Activated naive CD4-positive, alpha-beta T cell treated with Interleukin-2 at 50 U/mL for 16 hours (primary cell): ENCODE measurements at places on chromosomes 12 and 14.
A peak's percentile ranks its signal among the peaks of the same experiment; 100 is the strongest.

- DNase-seq: no peak
Observed at GRCh38 chr14:81396113-81396512, 4.0 kb downstream of the STON2 start.

GRCh38 chr14:76761960-76762410 lies 717 bp downstream of the VASH1 start:
- DNase-seq: no peak

DNA sequence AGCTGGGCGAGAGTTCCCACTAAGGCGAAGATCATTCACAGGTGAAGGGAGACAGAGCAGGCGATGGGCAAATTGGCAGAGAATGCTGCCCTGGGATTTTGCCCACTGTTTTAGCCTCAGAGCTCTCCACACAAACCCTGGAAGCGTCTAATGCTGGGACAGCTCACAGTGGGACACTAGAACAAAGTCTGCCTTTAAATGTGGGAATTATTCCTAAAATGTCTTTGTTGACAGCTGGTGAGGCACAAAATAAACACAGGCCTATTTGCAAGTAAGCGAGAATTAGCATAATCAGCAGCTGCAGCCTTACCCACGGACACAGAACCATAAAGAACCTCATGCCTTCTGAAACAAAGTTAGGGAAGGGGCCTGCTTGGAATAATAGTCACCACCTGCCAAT lies 824.5 kb downstream of the AACS start:
- DNase-seq: no peak

- no peak for DNase-seq
Observed at GRCh38 chr12:10466311-10466710, 13.1 kb upstream of the KLRC1 start.

GRCh38 chr12:32894566-32894965 lies 2.0 kb downstream of the PKP2 start:
- DNase-seq: no peak

DNA sequence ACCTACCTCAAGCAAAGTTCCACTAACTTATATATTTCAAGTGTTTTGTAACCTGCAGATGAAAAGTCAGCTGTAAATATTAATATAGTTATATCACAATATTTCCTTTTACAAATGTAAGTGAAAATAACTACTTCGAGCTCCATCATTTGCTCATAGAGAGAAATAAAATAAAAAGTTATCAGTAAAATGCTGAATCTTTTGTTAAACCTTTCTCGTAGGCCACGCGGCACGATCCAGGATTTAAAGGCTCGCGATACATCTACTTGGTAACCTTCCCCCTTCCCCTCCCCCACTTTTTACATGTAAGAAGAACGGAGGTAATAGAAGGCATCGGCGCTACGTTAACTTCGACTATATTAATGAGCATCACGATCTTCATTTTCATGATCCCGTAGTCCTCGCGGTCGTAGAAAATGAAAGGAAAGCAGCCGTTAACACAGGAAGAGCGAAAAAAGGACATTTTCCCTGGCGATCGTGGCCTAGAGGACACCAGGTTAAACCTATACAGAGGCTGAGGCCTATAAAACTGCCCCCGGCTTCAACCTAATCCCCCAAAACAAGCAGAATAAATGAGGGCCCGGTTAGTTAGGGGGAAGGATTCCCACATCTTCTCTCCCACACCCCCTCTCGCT lies 508 bp downstream of the HNRNPC start:
- peak; percentile 34 for DNase-seq

DNA sequence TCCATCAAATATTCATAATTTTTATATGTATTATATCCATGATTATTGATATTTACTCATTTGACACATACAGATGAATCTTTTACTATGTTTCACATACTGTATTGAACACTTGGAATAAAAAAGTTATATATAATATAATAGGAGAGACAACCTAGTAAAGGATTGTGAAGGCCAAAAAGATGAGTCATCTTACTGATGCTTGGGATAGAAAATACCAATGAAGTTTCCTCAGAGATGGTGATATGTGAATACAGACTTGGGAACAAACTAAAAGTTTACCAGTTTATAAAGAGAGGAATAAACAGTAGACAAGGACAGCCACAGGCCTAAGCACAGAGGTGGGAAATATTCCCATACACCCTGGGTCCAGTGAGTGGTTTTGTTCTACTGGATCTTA lies 743.9 kb upstream of the FLRT2 start:
- DNase-seq: no peak

DNA sequence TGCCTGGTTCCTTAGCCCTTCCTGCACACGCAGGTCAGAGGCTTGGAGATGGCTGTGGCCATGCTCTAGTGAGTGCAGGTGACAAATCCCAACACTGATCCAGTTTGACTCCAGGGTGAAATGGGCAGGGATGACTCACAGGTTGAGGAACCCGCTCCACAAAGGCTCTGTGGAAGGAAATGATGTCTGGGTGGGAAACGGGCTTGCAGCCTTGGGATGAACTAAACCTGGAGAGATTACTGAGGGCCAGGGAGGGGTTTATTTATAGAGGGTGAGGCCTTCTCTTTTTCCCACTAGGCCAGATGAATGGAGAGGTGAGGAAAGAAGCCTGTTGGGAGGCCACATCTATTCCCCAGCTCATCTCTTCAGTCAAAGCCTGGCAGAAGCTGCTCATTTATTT lies 29.3 kb upstream of the EMP1 start:
- DNase-seq: no peak

GRCh38 chr14:99524804-99525698 lies 43.8 kb downstream of the CCNK start:
- no peak for DNase-seq

- DNase-seq: no peak
Observed at GRCh38 chr12:87136330-87136976, 880.3 kb upstream of the MGAT4C start.

DNA sequence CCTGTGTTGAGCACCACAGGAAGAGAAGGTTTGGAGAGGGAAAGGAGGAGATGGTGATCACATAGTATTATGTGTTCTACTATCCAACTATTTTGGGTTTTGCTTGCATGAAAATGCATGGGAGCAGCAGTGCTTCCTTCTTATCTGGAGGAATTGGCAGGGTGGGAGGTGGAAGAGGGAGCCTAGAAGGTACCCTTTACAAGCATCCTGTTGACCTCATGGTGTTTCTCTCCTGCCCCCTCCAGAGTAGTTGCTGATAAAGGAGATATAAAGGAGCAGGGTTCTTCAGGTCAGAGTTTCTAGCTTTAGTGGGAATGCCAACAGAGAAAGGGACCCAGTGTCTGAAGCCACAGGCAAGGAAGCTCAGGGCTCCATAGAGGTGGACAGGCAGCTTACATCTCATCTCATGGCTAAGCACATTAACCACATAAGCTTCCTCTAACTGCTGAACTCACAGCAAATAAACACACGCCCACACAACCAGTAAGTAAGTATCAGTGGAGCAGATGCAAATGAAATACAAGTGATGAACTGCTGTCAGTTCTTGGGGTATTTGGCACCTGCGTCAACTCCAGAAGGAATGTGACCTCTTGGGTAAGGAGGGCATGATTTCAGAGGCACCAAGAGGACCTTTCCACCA lies 174.2 kb upstream of the SLC38A2 start:
- no peak for DNase-seq

GRCh38 chr12:116931665-116932064 lies 20.9 kb downstream of the FBXW8 start:
- no peak for DNase-seq

DNA sequence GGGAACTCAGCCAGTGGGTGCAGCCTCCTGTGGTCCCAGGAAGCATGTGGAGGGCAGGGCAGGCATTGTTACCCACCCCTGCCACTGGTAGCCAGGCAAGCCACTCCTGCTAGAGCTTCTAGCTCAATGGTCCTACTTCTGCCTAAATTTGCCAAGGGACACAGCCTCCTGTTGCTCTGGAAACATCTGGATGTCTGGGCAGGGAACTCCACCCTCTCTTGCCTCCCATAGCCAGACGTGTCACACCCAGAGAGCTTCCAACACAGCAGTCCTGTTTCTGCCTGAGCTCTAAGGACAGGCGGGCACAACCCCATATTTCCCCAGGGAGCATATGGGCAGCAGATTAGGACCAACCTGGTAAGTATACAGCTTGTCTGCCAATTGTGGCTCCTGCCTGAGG lies 350.2 kb downstream of the GLT1D1 start:
- no peak for DNase-seq

GRCh38 chr12:29944269-29945000 lies 160.7 kb upstream of the TMTC1 start:
- DNase-seq: no peak

- DNase-seq: no peak
Observed at GRCh38 chr12:84730561-84731162, 181.9 kb downstream of the SLC6A15 start.

GRCh38 chr14:58782011-58782410 lies 144.2 kb downstream of the DACT1 start:
- DNase-seq: no peak

DNA sequence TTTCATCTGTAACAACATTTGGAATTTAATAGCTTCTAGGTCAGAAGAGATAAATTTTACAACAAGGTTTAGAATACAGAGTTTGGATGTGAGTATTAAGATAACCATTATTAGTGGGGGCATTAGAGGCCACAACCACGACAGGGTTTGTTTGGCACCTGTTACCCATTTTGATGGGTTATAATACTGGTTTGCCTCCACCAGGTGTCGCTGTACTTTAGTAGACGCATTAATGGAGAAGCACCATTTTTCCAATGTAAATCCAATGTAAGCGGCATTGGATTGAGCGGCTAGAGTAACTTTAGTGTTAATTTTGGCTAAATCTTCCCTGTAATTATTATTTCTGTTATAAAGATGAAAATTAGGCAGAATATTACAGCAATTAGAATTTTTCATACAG lies 136.2 kb downstream of the SLCO1B3 start:
- peak; percentile 2 for DNase-seq

GRCh38 chr14:59435987-59436386 lies 29.2 kb downstream of the GPR135 start:
- DNase-seq: no peak

DNA sequence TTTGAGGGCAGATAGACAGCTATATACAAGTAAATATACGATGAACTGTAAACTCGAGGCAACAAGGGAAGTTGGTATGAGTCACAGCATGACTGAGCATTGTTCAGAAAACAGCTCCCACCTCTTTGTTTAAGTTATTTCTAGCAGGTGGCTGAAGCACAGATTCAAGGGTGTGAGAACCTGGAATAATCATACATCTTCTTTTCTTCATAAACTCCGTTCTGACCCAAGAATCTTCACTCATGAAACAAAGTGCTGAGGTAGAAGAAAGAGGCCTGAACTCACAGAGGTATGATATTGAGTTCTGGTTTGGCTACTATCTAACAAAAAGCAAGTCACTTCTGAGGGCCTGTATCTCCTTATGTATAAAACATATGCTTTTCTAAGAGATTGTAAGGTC lies 364.1 kb upstream of the KITLG start:
- DNase-seq: no peak

- no peak for DNase-seq
Observed at GRCh38 chr12:77510985-77511384, 319.7 kb upstream of the NAV3 start.

DNA sequence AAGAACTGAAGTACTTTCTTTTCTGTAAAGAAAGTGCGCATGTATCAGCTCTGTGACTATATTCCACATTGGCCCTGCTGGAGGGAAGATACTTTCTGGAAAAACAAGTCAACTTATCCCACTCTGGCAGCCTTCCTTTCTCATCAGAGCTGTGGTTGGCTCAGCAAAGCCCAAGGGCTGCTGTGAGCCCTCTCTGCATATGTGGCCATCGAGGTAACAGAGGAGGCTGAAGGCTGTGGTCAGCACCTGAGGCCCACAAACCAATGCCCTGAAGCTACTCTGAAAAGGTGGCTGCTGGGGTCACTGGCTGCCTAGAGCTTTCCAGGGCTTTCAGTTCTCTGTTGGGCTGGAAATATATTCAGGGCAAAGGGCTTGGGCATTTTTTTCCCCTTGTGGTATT lies 70.8 kb upstream of the IGF1 start:
- no peak for DNase-seq

DNA sequence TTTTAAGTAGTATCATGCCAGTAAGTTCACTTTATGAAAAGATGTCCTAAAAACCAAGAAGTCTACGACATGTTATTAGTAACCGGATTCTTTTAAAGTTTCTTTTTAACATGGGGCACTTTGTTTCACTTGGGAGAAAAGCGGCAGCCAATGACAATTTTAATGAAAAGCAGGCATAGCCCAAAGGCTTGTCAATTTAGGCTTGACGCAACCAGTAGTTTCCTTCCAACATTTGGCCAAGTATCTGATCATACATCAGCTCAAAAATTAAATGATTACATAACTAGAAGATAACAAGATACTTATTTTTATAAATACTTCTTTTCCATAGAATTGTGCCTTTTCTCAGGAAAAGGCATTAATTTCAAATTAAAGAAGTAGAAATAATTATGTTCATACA lies 112.8 kb downstream of the TXNDC16 start:
- no peak for DNase-seq

GRCh38 chr12:89698607-89699006 lies 10.0 kb downstream of the ATP2B1 start:
- no peak for DNase-seq

DNA sequence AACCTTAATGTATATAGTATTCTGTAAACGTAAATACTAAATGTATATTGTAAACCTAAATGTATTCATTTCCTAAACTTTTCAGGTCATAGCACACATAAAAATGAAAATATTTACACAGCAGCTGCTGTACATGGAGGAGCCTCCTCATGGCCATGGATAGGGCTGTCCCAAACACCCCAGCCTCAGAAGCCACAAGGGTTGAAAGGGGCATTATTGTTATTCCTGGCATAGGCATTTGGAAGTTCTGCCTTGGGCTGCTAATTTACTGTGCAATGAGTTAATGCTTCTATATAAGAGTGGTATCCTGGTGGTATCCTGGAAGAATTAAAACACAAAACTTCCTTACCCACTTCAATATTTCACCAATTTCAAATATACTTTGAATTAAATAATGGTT lies 159.4 kb downstream of the SLC5A8 start:
- DNase-seq: no peak

DNA sequence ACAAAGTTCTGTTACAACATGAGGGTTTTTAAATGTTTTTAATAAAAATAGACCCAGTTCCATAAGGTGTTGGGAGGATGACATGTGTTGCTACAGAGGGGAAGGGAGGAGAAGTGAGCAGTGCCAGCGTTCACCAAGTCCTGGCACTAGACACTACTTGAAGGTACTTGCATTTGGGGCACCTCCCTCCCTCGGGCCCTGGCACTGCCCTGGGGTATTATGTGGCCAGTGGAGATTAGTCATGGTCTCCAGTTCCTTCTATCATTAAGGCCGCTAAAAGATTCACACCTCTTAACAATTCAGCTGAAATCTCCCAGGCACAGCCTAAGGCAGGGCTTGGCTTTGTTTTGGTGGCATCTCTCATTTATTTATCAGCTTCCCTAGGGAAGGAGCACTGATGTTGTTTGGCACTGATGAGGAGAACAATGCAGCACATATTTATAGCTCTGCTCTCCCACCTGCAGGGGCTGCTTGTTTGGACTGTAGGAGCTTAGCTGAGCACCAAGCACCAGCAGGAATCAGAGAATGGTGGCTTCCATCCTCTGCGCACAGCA lies 155.5 kb upstream of the NTF3 start:
- no peak for DNase-seq
